H9 (cell line): ENCODE measurements at places on chromosomes 4 and X. TPM values are rescaled to one million over a fixed set of nuclear protein-coding genes. Genes with fewer than 3 reads are reported as not detected.

DNA sequence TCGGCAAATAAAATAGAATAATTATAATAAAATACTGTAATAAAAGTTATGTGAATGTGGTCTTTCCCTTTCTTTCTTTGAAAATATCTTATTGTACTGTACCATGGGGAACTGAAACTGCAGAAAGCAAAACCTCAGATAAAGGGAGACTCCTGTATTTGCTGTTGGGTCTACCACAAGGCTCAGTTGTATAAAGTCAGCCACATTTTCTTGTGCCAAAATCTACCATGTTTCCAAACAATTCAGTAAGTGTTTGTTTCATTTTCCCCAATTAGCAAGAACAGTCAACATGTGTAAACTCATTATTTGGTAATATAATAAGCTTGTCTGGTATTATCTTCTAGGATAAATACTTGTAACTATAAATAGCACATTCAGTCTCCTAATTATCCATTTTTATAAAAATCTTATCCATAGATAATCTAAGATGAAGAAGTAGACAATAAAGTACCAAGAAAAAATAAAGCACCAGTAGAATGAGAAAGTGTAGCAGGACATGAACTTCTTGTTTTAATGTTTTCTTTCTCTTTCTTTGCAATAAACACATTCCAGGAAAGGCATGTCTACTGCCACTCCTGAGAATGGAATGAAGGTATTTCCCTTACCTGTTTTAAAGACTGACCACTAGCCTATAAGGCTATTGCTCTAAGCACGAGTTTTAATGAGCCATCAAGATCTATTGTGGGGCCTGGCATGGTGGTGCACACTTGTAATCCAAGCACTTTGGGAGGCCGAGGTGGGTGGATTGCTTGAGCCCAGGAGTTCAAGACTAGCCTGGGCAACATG is 15.0 kb upstream of the OTUD4 start:
- no peak overlapping the region for H3K4me3 ChIP-seq
- DNase-seq, result no peak
- H3K27ac ChIP-seq, result no peak overlapping the region
- H3K27me3 ChIP-seq, result no peaks in the 10 kb centered on the region
- H3K4me1 ChIP-seq, result peaks cover 2% of the 10 kb centered on the region; the same call in 1 of the 2 replicates
- no peaks in the 10 kb centered on the region for H3K36me3 ChIP-seq

DNA sequence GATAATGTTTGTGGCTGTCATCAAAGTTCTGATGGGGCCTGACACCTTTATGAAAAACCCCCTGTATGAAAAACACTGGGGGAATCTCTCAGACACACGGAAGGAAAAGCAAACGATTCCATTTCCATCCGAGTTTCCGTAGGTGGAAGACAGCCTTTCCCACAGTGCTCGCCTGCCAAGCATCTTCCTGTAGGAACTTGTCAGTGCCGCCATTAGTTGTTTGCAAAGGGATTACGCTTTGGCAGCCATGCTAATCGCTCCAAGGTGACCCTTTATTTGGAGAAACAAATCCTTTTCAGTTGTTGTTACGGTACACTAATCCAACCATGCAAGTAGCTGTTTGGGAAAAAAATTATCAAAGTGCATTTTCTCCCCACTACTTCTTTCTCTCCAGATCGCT is 44.4 kb upstream of the STOX2 start:
- DNase-seq, result no peak
- H3K4me3 ChIP-seq, result no peak overlapping the region
- H3K4me1 ChIP-seq, result no peaks in the 10 kb centered on the region
- H3K27ac ChIP-seq, result no peak overlapping the region
- peaks cover 3% of the 10 kb centered on the region; the same call in 2 of the 3 replicates for H3K36me3 ChIP-seq

DNA sequence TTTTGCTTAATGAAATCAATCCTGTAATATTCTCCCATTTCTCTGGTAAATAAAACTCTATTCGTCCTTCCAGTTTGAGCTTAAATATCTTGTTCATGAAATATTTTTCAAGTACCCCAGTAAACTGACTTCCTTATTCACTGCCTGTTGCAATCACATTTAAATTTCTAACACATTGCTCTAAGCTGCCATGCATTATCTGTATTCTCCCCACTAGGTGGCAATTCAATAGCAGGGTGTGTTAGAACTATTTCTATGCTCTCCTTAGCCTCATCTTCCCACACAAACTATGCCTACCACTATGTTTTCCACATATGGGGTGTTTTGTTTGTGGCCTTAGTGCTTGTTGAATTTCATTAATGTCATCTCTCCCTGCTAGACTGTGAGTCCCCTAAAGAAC is 377.1 kb upstream of the HS3ST1 start:
- no peak for DNase-seq
- no peaks in the 10 kb centered on the region for H3K4me1 ChIP-seq
- H3K4me3 ChIP-seq, result no peak overlapping the region
- H3K27me3 ChIP-seq, result no peaks in the 10 kb centered on the region
- H3K36me3 ChIP-seq, result no peaks in the 10 kb centered on the region

DNA sequence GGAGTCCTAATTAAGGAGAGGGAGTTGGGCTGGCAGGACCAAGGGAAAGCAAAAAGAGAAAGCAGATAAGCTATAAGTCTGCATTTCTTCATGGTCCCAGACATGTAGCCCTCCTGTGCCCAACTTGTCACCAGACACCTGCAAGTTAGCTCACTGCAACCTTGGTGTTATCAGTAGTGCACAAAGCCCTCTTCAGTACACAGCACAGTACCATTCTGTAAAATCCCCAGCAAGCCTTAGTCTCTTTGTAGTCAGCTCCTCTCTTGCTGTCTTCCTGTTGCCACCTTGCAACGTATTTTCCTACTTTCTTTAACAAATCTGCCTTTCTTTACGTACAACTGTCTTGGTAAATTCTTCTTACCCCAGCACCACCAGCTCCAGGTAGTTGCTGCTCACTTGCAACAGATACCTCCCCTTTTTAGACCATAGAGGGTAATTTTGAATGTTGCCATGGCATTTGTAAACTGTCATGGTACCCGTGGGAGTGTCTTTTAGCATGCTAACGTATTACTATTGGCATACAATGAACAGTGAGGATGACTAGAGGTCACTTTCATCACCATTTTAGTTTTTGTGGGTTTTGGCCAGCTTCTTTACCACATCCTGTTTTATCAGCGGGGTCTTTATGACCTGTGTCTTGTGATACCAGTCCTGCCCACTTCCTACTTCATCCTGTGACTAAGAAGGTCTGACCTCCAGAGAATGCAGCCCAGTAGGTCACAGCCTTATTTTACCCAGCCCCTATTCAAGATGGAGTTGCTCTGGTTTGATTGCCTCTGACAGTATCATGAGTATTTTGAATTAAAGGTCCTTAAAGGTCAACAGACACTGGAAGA is 28.3 kb upstream of the AP1S2 start:
- peaks cover 11% of the 10 kb centered on the region for H3K36me3 ChIP-seq
- peaks cover 3% of the 10 kb centered on the region; the same call in 1 of the 2 replicates for H3K4me1 ChIP-seq

DNA sequence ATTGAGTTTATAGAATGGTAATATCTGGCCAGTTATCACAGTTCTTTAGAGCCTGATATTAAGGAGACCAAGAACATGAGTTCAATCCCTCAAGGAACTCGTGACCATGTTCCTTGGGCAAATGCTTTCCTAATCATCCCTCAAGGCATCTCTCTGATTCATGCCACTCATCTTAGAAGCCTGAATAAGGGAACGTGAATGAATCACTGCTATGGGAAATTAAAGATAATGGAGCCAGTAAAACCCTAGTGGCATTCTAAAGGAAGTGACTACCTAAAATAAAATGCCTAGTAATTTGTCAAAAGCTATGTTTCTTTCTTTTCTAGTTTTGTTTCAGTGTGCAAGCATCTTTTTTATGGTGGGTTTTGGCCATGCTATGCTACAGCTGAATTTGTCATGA is 1161.3 kb downstream of the C4orf33 start:
- no peaks in the 10 kb centered on the region for H3K4me1 ChIP-seq
- no peak overlapping the region for H3K4me3 ChIP-seq
- no peaks in the 10 kb centered on the region for H3K36me3 ChIP-seq
- H3K27ac ChIP-seq, result no peak overlapping the region
- no peaks in the 10 kb centered on the region for H3K27me3 ChIP-seq

GRCh38 chrX:13377550-13377934 is 57.7 kb upstream of the ATXN3L start:
- no peak overlapping the region for H3K4me3 ChIP-seq
- no peaks in the 10 kb centered on the region for H3K36me3 ChIP-seq
- H3K4me1 ChIP-seq, result no peaks in the 10 kb centered on the region; the same call in 1 of the 2 replicates
- H3K27me3 ChIP-seq, result no peaks in the 10 kb centered on the region

DNA sequence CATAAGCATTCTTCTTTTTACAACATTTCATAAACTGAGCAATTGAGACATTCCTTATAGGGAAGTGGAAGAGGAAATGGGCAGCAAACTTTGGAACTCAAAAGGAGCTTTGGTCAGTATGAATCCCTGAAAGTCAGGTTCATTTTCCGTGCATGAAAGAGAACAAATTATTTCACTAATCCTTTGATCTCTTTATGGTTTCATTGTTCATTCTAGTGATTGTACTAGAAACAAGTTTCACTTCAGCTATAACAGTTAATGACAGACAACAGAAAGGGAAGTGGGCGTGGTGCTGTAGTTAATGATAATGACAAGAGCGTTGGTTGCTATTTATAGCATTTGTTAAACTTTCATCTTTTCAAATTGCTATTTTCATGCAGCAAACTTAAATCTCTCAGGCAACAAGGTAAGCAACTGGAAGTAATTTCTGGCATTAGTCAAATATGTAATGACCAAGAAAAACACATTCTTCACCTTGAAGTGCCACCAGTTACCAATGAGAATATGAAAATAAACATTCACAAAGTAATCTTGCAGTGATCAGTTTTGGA is 98.4 kb downstream of the AREG start:
- H3K4me1 ChIP-seq, result peaks cover 2% of the 10 kb centered on the region; the same call in 1 of the 2 replicates
- no peak for DNase-seq
- no peaks in the 10 kb centered on the region for H3K27me3 ChIP-seq
- H3K27ac ChIP-seq, result no peak overlapping the region
- no peak overlapping the region for H3K4me3 ChIP-seq

Gene TXLNG
- total RNA-seq, result 87.8 and 90.7 TPM in 2 replicates

DNA sequence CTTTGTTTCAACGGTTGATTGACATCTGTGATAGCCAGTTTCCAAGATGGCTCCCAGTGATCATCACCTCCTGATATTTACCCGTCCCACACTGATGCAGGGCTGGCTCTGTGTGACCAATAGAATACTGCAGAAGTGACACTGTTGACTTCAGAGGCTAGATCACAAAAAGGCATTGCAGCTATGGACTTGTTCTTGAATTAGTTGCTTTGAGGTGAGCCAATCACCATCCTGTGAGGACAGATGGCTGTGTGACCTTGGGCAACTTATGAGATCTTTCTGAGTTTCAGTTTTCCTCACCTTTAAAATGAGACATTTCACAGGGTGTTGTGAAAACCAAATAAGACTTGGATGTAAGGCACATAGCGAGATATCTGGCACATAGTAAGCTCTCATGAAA is 1.8 kb upstream of the GPR82 start:
- no peaks in the 10 kb centered on the region for H3K27me3 ChIP-seq
- peaks cover 28% of the 10 kb centered on the region for H3K36me3 ChIP-seq
- H3K4me1 ChIP-seq, result peaks cover 5% of the 10 kb centered on the region; the same call in 1 of the 2 replicates
- DNase-seq, result no peak

DNA sequence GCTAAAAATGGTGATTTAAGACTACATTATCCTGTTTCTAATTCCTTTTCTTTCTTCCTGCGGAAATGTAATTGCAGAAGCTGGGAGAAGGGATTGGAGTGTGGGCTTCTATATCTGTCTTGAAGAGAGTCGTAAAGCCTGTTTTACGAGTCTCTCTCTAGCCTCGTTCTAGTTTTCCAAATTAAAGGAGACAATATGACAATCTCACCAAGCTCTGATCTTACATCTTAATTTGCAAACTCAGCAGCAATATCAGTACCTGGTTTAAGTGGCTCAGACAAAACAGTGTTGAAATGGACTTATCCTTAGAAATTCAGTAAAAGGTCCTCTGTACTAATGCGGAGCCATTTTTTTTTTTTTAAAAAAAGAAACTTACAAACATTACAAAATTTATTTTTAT is 349.5 kb upstream of the HAND2 start:
- no peaks in the 10 kb centered on the region for H3K27me3 ChIP-seq
- no peaks in the 10 kb centered on the region for H3K4me1 ChIP-seq
- H3K27ac ChIP-seq, result no peak overlapping the region
- no peak overlapping the region for H3K4me3 ChIP-seq
- no peak for DNase-seq

GRCh38 chr4:112057470-112057869 is 87.8 kb upstream of the FAM241A start:
- no peak overlapping the region for H3K27ac ChIP-seq
- no peaks in the 10 kb centered on the region for H3K27me3 ChIP-seq
- DNase-seq, result no peak

DNA sequence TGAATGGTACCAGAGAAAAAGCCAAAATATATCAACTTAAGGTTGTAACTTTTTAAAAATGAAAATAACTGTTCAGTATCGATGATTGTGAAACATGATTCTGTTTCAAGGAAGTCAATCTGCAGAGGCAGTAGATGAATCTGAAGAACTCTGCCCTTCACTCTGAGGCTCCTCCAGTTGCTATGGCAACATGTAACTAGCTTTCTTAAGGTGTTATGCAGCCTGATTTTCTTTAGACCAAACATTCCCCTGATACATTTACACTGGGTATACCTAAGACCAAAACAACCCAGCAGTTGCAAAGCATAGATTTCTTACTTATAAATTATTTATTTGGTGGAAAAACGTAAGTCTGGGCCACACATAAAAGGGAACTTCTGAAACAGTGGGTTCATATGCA is 133.6 kb upstream of the RASGEF1B start:
- no peak overlapping the region for H3K27ac ChIP-seq
- peaks cover 2% of the 10 kb centered on the region; the same call in 1 of the 2 replicates for H3K4me1 ChIP-seq
- no peak overlapping the region for H3K4me3 ChIP-seq
- no peaks in the 10 kb centered on the region for H3K36me3 ChIP-seq
- DNase-seq, result no peak
- H3K27me3 ChIP-seq, result no peaks in the 10 kb centered on the region

- H3K4me1 ChIP-seq, result no peaks in the 10 kb centered on the region
- H3K27ac ChIP-seq, result no peak overlapping the region
- H3K27me3 ChIP-seq, result no peaks in the 10 kb centered on the region
- H3K36me3 ChIP-seq, result no peaks in the 10 kb centered on the region
- H3K4me3 ChIP-seq, result no peak overlapping the region
Measured at GRCh38 chr4:46266106-46266505, 123.8 kb downstream of the GABRA2 start.

- no peak overlapping the region for H3K27ac ChIP-seq
- H3K4me1 ChIP-seq, result no peaks in the 10 kb centered on the region
- no peak for DNase-seq
Measured at GRCh38 chr4:29043411-29043810, 1676.8 kb upstream of the PCDH7 start.

DNA sequence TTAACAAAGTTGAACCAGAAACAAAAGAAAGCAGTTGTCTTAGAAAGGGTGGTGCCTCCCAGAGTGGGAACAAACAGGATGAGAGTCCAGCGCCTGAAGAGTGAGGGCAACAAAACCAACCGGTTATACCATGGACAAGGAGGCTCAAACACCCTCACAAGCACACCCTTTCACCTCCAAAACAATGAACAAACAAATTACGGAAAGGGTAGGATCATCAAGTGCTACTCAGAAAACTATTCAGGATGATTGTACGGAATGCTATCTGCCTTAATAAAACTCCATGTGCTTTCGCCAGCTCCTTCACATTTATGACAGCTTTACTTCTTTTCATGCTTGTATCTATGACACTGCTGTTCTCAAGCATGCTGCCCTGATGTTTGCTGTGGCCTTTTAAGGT is 26.8 kb downstream of the SLC39A8 start:
- H3K4me3 ChIP-seq, result no peak overlapping the region
- no peak for DNase-seq
- peaks cover 19% of the 10 kb centered on the region for H3K4me1 ChIP-seq
- H3K36me3 ChIP-seq, result no peaks in the 10 kb centered on the region; the same call in 2 of the 3 replicates
- H3K27ac ChIP-seq, result no peak overlapping the region
- no peaks in the 10 kb centered on the region for H3K27me3 ChIP-seq
